ENCODE measurements at places on chromosomes 12 and 14. TPM values are rescaled to one million over a fixed set of nuclear protein-coding genes. Genes with fewer than 3 reads are reported as not detected.
A peak's percentile ranks its signal among the peaks of the same experiment; 100 is the strongest.

Gene ARHGEF25
- 0.70 TPM for total RNA-seq

Gene EID3
- total RNA-seq = 7.1 TPM

GRCh38 chr14:76770521-76771436, 9.5 kb downstream of the VASH1 start:
- H3K36me3 ChIP-seq = no peaks in the 10 kb centered on the region
- peak; percentile 22 for DNase-seq
- no peak overlapping the region for H3K4me3 ChIP-seq

DNA sequence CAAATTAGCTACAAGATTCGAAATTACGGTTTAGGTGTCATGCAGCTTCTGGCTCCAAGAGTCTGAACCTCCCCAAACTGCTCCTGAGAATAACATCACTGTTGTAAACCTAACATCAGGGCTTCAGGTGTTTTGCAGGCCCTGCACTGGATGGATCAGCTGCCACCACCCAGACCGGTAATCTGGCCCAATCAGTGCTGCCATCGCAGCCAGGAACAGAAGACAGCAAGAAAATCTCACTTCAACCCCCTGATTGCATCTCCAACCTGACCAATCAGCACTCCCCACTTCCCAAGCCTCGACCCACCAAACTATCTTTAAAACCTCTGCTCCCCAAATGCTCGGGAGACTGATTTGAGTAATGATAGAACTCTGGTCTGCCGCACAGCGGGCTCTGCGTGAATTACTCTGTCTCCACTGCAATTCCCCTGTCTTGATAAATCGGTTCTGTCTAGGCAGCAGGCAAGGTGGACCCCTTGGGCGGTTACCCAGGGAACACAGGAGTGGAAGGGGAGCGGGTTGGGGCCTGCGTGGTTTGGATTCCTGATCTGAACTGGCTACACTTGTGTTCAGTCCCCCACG, 268.5 kb upstream of the SFSWAP start:
- H3K36me3 ChIP-seq = no peaks in the 10 kb centered on the region
- no peaks in the 10 kb centered on the region for H3K4me1 ChIP-seq
- no peak overlapping the region for H3K27ac ChIP-seq
- no peaks in the 10 kb centered on the region for H3K27me3 ChIP-seq
- H3K4me3 ChIP-seq = no peak overlapping the region
- no peak for DNase-seq
